Fibroblast of upper back skin (primary cell): ENCODE measurements at places on chromosomes 2 and 18.

- peak; percentile 20 for DNase-seq
Observed at GRCh38 chr18:73340135-73340977, 472.6 kb upstream of the NETO1 start.

GRCh38 chr2:8215982-8216381 lies 465.9 kb upstream of the ID2 start:
- no peak for DNase-seq

- DNase-seq = peak; percentile 24
Observed at GRCh38 chr2:102147935-102148334, 5.4 kb downstream of the IL1R1 start.

GRCh38 chr2:158668001-158668765 lies 126.9 kb upstream of the DAPL1 start:
- peak; percentile 84 for DNase-seq

DNA sequence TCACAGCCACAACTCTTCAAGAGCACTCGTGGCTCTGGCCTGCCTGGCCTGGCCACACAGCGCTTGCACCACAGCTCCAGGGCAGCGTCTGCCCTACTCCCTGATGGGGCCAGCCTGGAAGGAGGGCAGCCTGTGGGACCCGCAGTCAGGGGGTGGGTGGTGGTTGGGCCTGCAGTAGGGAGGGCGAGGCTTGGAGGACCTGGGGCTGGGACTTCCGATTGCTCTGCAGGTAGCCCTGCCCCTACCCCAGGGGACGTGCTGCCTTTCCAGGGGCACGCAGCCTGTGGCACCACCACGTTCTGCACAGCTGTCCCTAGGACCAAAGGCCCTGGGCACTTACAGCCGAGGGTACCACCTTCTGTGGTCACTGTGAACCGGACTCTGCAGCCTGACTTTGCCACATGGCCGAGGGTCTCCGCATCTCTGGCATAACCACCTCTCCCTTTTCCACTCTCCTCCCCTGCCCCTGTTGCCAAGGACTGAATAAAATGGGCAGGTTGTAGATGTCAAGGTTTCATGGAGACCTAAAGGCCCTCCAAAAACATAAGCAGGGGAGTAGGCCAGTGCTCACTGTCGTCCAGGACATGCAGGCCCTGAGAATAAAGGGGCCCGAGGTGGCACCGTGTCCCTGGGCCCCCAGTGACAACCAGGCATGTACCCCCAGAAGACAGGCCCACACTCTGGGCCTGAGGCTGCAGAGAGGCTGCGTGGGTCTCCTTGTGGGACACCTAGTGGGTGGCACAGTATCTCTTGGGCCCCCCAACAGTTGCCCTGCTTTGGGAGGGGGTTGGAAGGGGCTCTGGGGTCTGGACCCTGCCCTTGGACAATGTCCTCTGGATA lies 87.3 kb downstream of the INHBB start:
- no peak for DNase-seq

GRCh38 chr2:214076527-214076926 lies 334.3 kb upstream of the VWC2L start:
- peak; percentile 17 for DNase-seq

DNA sequence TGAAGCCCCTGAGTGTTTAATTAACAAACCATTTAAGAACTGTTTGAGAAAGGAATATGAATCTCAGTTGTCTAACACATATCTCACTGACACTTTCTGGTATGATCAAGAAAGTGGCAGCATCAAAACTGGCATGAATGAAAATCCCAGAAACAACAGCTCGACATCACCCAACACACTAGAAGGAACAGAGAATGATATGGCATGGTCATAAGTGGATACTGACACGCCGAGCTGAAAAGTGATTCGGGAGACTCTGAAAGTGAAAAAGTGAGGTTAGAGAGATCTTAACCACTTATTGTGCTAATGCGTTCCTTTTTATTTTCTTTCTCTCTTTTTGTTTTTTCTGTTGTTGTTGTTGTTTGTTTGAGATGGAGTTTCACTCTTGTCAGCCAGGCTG lies 37.9 kb downstream of the MRPL35 start:
- DNase-seq = no peak

GRCh38 chr2:236242057-236242495 lies 22.1 kb downstream of the ASB18 start:
- DNase-seq = no peak

- DNase-seq = no peak
Observed at GRCh38 chr2:178247250-178247649, 52.9 kb downstream of the OSBPL6 start.

GRCh38 chr2:58156780-58157179 lies 84.3 kb downstream of the FANCL start:
- DNase-seq = peak; percentile 89

DNA sequence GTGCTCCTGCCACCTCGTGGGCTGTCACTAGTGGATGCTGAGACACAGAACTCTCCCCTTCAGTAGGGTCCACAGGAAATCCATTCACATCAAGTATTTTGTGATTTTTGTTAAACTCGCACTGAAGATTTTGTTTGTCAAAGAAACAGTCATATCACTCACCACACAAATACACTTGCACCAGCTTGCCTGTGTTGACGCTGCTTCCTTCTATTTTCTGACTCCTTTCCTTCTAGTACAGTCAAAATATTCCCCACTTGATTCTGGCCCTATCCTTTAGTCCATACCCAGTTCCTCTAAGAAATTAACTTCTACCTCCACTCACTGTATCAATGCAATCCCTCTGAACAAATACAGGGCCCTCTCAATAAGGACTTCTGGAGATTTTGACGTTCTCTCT lies 213.2 kb upstream of the ARL4C start:
- no peak for DNase-seq

GRCh38 chr2:119008108-119008507 lies 66.1 kb downstream of the MARCO start:
- no peak for DNase-seq

DNA sequence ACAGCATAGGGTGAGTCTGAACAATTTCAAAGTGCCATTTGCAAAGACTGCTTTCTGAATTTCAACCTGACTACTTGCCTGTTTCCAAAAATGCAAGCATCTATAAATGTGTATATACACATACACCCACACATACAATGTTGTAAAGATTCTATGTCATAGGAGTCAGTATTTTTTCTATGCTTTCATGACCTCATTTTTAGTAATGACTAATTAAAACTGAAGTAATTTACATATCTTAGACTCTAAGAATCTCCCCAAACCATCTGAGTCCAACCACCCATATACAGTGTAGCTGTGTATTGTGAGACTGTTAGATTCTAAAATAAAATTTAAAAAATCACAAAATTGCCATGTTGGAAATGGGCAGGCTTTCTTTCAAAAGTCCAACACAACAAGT lies 162.0 kb upstream of the STK17B start:
- no peak for DNase-seq

- DNase-seq = no peak
Observed at GRCh38 chr2:227578642-227579041, 20.1 kb upstream of the SCYGR2 start.

DNA sequence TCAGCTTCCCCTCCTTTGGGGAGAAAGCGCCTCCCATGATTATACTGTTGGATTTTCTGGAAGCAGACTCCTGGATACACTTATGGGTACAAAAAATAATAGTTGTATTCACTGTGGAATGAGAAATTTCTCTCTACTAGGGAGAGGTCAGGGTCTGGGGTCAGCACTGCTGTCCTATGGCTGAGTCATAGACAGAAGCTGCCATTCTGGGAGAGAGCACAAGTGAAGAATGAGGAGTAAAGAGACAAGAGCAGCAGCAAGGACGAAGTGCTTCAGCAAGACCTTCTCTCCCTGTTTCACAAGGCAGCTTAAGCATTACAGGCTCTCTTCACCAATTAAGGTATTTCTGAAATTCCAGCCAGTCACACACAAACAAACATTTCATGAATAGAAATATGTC lies 10.1 kb upstream of the UNC80 start:
- no peak for DNase-seq

GRCh38 chr2:198371921-198372543 lies 567.6 kb downstream of the PLCL1 start:
- DNase-seq = peak; percentile 66

DNA sequence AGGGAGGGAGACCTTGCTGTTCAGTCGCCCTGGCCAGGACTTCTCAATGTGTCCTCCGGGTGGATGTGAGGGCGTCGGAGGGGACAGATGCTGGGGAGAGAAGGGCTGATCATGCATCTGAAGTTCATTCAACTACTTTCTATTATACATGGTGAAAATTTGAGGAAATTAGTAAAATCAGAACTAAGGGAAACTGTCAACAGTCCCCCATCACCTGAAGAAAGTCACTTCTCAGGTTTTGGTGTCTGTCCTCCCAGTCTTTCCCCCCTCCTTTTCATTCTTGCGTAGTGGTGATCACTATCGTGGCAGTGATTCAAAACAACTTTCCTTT lies 17.4 kb upstream of the ACKR3 start:
- no peak for DNase-seq

DNA sequence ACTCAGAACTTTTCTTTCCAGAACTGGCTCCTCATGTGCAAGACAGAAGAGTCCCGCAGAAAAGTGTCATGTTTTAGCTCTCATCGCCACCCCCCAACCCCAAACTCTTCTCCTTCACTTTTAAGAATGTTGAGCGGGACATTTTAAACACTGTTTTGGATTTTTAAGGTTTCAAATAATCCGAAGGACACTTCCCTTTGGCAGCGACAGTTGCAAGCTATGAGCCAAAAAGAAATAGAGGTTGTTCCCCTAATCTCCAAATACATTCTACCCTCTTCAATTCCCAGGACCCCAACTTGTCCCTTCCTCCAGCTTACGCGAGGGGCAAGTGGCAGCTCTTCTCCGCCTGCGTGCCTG lies 678 bp upstream of the UBE2E3 start:
- no peak for DNase-seq

DNA sequence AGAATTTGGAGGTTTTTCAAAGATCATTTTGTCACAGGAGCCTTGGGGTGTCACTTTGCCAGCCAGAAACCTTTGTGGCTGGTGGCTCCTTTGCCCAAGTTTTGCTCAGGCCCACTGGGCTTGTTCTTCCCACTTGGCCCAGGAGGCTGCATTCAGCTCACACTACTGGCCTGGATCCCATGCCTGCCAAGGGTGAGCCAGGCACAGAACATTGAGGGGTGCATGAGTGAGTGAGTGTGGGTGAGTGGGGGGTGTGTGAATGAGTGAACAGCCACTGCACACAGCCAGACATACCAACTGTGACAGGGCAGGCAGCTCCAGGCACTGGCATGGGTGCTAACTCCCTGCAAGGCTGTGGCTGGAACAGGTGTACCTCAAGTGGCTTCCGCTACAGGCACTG lies 39.6 kb downstream of the FAM171B start:
- DNase-seq = no peak

- DNase-seq = peak; percentile 45
Observed at GRCh38 chr2:174586418-174587295, 10.9 kb downstream of the WIPF1 start.

DNA sequence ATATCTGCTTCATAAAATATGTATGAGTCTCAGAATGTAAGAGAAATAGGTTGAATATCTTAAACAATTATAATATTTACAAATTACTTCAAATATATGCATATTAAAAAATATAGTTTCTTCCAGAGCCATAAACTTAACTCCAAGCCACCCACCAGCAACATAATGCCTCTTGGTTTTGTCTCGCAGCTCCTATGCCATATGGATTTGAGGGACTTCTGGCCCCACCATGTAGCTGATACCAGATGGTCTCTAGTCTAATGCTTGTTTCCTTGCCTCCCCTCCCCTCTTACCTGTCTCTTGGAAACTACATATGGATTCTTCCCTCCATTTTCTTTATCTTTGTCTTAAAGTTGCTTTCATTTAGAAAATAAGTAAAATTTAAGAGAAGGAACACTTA lies 114.3 kb downstream of the GCA start:
- DNase-seq = no peak

DNA sequence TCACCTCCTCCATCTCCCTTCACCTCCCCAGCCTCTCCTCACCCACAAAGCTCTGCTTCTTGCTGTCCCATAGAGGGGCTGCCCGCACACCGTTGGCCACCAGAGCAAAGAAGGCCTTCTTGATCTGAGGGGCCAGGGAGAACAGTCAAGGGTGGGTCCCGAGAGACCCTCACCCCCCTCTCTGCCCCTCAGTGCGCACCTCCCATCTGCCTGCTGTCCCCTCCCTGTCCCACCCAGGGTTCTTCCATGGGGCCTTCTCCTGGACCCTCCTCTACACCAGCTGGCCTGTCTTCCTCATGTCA lies 3.2 kb downstream of the PRKAG3 start:
- no peak for DNase-seq

DNA sequence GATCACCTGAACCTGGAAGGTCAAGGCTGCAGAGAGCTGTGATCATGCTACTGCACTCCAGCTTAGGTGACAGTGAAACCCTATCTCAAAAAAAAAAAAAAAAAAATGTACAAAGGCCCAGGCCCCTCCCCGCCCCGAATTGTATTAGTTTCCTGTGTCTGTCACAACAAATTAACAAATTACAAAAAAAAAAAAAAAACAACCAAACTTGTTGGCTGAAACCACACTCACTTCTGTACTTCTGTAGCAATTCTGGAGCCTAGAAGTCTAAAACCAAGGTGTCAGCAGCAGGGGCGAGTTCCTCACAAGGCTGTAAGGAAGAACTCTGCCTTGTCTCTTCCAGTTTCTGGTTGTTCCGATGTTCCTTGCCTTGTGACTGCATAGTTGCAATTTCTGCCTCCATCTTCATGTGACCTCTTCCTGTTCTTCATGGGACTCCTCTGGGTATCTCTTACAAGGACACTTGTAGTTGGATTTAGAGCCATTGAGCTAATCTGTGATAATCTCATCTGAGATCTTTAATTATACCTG lies 100.8 kb upstream of the ZSWIM2 start:
- DNase-seq = no peak

DNA sequence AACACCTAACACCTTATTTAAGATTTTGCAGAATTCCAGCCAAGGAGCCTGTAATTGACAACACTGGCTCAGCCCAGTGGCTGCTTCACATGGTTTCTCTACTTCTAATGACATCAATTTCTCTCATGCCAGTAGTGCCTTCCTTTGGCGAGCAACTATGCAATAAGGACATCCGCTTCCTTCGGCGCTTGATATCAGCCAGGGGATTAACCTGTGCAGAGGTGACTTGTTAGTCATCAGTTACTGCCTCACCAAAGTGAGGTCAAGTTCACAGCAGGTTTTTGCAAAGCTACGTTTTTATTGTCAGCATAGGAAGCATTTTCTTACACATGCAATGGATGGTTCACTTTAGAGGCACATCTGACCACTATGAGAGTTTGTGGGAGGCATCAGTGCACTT lies 24.0 kb upstream of the EDAR start:
- DNase-seq = no peak

DNA sequence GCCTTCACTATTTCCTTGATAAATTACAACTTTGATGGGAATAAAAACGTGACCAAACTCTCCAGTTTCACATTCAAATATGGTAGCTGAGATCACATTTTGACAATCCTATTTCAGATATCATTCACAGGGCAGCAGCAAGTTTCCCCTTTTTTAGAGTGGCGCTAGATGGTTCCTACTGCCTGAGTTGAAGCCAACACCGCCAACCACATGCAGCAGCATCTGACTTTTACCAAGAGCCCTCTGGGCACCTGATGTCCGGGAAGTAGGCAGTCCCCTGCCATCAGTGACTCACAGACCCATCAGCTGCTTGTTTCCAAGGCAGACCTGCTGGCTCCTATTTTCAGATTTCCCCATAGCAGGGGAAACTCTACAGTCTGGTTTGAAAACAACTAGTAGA lies 4.0 kb upstream of the MREG start:
- no peak for DNase-seq
